MV-4-11 (cell line): ENCODE measurements at places on chromosomes 16 and 17.
A peak's percentile ranks its signal among the peaks of the same experiment; 100 is the strongest.

- DNase-seq, result peak; percentile 27
These were observed 26.3 kb downstream of the ACTG1 start for GRCh38 chr17:81486199-81486810.

DNA sequence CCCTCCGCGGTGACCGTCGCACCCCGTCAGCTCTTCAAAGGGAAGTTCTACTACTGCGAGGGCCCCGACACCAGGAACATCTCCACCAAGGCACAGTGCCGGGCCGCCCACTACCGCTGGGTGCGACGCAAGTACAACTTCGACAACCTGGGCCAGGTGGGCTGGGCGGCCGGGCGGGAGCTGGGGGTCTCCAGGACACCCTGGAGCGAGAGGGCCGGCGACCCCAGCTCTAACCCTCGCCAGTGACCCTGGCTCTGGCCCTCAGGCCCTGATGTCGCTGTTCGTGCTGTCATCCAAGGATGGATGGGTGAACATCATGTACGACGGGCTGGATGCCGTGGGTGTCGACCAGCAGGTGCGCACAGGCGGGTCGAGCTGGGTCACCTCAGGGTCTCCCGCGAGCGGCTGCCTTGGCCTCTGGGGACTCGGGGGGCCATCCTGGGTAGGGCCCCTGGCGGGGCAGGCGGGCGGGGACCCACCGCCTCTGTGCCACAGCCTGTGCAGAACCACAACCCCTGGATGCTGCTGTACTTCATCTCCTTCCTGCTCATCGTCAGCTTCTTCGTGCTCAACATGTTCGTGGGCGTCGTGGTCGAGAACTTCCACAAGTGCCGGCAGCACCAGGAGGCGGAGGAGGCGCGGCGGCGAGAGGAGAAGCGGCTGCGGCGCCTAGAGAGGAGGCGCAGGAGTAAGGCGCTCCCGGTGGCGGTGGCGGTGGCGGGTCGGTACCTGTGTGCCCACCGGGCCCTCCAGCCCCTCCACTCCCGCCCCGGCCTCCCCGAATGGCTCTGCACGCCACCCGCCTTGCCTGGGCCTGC is 13.4 kb downstream of the TPSG1 start:
- no peak for DNase-seq

DNA sequence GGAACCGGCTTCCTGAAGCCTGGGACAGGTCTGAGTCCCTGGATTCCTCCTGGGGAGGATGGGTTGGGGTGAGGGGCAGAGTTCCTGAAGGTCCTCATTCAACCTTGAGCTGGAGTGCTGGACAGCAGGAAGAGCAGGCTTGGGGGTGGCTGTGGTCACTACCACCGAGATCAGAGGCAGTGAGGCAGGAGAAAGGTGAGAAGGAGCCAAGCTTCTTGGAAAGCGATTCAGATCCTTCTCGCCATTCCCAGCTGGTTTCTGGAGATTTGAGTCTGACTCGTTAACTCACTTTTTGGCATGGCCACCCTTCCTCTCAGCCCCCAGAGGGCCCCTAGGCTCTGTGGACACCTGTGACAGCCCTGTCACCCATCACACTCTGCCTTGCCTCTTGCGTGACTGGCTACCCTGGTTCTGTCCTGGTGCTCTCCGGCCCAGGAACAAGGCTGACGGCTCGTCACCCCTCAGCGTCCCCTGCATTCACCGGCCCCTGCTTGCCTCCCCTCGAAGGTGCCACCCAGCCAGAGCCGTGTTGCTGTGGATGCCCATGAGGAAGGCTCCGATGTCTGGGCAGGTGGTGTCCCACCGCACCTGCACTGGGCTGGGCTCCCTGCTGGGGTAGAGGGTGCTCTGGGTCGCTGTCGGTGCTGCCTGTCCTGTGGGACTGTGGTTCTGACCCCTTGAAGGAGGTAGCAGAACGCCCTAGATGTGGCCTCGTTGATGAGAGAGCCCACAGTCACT is 9.7 kb upstream of the TIMP2 start:
- no peak for DNase-seq

DNA sequence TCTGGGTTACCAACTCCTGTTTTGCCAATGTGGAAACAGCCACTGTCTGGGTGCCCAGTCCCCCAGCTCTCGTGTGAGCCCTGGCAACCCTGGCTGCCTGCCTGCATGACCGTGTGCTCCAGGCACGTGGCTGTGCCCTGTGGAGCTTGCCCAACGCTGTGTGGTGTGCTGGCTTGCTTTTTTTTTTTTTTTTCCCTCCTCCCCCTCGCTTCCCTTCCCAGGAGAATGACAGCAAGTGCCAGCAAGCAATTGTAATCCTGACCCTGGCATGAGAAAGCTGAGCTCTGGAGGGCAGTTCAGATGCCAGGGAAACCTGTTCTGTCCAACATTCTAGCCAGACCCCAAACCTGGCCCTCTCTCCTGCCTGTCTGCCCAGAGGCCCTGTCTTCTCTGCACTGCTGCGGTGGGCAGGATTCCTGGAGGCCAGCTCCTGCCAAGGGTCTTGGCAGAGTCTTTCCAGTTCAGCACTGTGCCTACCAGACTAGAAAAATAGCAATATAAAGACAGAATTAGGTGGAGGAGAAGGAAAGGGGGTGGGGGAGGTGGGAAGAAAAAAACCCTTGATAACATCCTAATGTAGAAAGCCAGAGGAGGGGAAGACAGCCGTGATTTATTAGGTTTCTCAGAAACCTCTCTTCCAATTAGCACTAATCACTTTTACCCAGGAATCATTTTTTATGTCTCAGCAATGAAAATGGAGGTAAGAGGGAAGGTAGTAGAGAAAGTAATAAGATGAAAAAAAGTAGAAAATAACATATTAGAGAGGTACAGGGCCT is 9.0 kb downstream of the HLF start:
- no peak for DNase-seq

GRCh38 chr16:51134876-51135275 is 16.2 kb downstream of the SALL1 start:
- DNase-seq, result no peak

GRCh38 chr16:67147437-67148140 is 3.2 kb downstream of the B3GNT9 start:
- no peak for DNase-seq
